ENCODE measurements at places on chromosomes 2 and 18.
A peak's percentile ranks its signal among the peaks of the same experiment; 100 is the strongest.

DNA sequence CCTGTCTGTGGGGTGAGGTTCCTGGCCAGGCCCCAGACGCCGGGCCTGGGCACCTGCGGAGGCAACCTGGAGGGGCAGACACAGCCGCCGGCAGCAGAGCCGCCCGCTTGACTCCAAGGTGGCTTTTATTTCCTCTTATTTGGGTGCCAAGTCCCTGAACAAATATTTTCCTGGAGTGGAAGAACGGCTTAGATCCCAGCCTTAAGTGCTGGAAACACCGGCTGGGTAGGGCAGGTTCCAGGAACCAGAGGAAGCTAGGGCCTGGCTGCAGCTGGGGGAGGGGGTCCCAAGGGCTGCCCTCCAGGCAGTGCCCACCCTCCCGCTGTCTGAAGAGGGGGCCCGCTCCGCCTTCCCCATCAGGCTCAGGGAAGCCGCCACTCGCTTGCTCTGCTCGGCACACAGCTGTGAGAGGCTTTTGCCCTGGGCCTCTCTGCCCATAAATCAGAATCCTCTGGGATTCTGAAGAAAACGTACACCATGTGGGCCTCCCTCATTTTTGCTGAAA, 28.2 kb downstream of the SDC1 start:
- no peak for DNase-seq

GRCh38 chr2:238127165-238128060, 11.1 kb upstream of the KLHL30 start:
- DNase-seq = no peak

GRCh38 chr2:149441255-149441654, 110.9 kb downstream of the LYPD6 start:
- DNase-seq = no peak

DNA sequence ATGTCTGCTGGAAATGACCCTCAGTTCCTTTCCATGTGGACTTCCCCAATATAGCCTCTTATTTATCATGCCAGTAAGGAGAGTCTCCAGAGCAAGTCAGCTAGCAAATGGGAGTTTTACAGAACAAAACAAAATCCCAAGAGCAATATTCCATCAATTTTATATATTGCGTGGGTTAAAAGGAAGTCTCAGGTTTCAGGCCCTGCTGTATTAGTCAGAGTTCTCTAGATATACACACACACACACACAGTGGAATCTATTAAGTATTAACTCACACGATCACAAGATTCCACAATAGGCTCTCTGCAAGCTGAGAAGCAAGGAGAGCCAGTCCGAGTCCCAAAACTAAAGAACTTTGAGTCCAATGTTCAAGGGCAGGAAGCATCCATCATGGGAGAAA, 102.8 kb upstream of the MAP2 start:
- DNase-seq = no peak

DNA sequence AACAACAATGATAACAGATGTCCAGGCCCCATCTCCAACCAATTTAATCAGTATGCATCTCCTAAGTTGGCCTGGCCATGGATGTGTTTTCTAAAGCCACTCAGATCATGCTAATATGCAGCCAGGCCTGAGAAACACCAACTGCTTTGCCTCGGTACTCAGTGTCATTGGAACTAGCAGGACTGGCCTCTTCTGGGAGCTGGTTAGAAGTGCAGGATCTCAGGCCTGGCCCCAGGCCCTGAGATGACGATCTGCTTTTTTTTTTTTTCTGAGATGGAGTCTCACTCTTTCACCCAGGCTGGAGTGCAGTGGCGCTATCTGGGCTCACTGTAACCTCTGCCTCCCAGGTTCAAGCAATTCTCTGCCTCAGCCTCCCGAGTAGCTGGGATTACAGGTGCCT, 69.1 kb downstream of the IRS1 start:
- DNase-seq = peak; percentile 25

GRCh38 chr18:21080576-21080975, 31.0 kb downstream of the ROCK1 start:
- no peak for DNase-seq

- DNase-seq = peak; percentile 5
Observed at GRCh38 chr2:4780679-4781078, 911.5 kb upstream of the SOX11 start.

DNA sequence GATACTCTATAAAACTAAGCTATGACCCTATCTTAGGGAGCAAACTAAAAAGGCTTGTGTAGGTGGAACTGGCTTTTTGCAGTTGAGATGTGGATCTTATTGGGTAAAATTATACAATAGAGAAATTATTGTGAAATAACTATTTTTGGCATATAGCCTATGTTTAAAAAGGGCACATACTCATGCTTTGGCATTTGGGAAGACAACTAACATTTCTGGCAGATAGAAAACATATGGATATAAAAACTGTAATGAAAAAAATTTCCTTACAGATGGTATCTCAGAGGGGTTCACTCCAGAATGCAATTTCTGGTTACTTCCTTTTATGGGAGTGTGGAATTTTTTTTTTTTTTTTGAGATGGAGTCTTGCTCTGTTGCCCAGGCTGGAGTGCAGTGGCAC, 120.1 kb upstream of the CCDC195 start:
- DNase-seq = no peak

- DNase-seq = peak; percentile 21
Observed at GRCh38 chr18:14086458-14087231, 45.6 kb downstream of the ZNF519 start.

GRCh38 chr2:232318169-232318855, 60.2 kb upstream of the ALPP start:
- DNase-seq = no peak
